ENCODE measurements at places on chromosomes 2 and 18.
A peak's percentile ranks its signal among the peaks of the same experiment; 100 is the strongest.

- DNase-seq, result no peak
Measured at GRCh38 chr18:63001861-63002260, 286.5 kb downstream of the PHLPP1 start.

- DNase-seq, result no peak
Measured at GRCh38 chr18:74128159-74128558, 19.5 kb downstream of the FBXO15 start.

GRCh38 chr2:180970016-180970415 is 10.4 kb upstream of the UBE2E3 start:
- no peak for DNase-seq

- peak; percentile 39 for DNase-seq
Measured at GRCh38 chr2:216694082-216694825, 1.1 kb downstream of the IGFBP5 start.

DNA sequence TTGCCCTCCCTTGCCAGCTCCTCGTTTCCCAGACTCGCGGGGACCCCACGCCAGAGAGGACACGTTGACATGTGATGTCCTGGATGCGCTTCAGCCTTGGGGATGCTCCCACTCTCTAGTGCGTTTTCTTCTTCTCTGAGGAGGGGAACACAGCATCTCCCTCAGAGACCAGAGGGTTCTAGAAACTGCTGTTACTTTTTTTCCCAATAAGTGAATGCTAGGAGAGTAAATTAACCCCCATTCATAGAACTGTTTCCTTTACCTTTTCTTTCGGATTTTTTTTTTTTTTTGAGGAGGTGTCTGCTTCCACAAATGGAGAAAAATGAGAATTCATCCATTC is 370 bp upstream of the EFEMP1 start:
- DNase-seq, result no peak

- no peak for DNase-seq
Measured at GRCh38 chr18:14970027-14970426, 222.1 kb downstream of the ANKRD30B start.

DNA sequence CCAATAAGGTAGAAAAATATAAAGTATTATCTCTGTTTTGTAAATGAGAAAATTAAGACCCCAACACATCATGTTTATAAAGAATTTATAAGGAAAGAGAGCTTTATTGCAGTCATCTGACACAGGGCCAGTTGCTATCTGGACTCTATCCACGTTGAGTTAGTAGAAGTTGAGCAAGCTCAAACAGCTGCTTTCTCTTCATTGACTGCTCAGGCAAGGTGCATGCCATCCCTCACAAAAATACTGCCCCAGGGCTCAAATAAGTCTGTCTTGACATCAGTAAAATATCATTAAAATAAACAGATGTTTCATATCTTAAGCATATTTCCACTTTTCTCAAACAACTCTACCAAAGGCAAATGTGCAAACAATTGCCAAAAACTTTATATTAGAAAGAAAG is 14.8 kb downstream of the COL5A2 start:
- peak; percentile 11 for DNase-seq

DNA sequence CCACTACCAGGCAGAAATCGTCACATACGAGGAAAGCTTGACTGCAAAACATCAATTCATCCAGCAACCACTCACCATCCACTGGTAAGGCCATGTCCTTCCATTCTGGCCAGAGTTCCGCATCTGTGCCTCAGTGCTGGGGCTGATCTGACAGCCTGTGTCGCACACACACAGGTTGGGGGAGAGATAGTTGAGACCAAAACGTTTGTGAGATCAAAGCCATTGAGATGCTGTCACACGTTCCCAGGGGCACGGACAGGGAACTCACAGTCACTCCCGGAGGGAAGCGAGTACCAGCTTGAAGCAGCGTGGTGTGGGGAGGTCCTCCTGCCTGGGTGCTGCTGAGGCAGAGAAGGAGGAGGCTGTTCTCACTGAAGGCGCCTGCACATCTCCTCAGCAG is 458.5 kb upstream of the SALL3 start:
- DNase-seq, result no peak

Data from transverse colon (tissue), 4 donors.